ENCODE measurements at places on chromosomes 7 and 10. TPM values are rescaled to one million over a fixed set of nuclear protein-coding genes. Genes with fewer than 3 reads are reported as not detected.

DNA sequence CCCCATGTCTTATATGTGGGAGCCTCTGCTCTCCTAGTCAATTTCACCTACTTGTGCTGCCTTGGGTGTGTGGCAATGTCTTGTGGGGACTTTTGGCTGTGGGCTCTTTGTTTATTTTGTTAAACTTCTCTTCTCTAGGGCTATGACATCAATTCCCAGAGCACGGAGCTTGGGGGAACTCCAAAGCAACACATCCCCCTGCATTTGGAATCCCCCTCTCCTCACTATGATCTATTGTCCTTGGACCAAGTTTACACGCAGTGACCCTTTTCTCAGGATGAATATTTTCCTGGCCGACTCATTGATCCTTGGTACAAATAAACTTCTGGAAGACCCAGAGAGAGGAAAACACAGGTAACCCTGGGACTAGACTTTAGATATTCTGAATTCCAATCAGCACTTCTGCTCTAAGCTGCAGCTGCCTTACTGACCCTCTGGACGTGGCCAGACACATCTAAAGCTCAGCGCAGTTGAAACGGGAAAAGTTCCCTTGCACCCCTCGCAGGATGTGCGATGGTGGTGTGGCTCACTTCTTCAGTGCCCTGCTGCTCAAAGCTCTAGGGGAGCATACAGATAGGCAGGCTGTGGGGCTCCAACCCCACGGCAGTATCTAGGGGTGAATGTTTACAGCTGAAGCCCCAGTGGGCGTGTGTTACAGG is 110.8 kb downstream of the TMEM178B start:
- no peak for DNase-seq

- peak; percentile 18 for DNase-seq
These were observed 3.4 kb upstream of the SMARCD3 start for GRCh38 chr7:151251689-151252560.

DNA sequence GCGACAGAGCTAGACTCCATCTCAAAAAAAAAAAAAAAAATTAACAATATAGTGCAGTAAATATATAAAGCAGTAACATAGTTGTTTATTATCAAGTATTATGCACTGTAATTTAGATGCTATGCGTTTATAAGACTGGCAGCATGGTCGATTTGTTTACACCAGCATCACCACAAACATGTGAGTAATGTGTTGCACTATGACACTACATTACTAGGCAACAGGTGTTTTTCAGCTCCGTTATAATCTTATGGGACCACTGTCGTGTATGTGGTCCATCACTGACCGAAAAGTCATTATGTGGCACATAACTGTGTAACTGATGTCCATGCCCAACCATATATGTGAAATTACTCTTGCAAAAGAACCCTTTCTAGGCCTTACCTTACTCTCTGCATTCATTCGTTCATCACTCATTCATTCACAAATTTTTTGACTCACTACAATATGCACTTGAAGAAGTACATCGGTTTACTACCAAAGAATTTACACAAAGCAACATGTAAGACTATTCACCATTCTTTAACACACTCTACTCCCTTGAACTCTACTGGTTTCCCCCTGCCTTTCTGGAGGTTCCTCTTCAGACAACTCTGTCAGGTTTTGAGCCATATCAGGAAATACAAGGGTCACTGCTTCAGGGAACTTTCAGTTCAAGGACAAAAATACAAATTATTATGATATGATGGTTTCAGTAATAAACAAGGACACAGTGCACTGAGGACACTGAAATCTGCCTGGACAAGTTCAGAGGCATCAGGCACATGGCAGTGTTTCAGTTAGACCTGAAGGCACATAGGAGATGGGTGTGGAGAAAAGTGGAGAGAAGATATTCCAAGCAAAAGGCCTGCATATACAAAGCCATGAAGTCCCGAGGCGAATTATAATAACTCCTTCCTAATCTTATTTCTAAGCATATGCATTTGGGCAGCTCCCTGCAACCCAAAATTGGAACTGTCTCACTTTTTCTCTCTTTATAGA is 17.4 kb downstream of the ITGB1 start:
- no peak for DNase-seq

- DNase-seq, result no peak
These were observed 45.8 kb upstream of the SORBS1 start for GRCh38 chr10:95606922-95607321.

- no peak for DNase-seq
These were observed 27.7 kb downstream of the CUL1 start for GRCh38 chr7:148726385-148726784.

DNA sequence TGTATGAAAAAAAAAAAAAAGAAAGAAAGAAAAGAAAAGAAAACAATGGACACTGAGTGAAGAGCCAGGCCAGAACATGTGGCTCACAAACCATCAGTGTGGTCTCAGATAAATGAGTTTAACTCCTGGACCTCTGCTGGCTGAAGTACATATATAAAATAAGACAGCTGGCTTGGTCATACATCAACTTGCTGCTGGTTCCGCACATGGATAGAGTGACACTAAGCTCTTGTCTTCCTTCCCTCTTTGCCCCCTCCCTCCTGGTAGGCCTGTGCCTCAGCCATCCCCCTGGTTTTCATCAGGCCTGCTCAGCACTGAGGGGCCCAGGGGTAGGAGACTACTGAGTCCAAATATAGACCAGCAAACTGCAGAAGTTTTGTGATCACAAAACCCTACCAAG is 58.1 kb upstream of the DGKI start:
- no peak for DNase-seq

GRCh38 chr7:28618383-28618782 is 206.1 kb downstream of the CREB5 start:
- no peak for DNase-seq

DNA sequence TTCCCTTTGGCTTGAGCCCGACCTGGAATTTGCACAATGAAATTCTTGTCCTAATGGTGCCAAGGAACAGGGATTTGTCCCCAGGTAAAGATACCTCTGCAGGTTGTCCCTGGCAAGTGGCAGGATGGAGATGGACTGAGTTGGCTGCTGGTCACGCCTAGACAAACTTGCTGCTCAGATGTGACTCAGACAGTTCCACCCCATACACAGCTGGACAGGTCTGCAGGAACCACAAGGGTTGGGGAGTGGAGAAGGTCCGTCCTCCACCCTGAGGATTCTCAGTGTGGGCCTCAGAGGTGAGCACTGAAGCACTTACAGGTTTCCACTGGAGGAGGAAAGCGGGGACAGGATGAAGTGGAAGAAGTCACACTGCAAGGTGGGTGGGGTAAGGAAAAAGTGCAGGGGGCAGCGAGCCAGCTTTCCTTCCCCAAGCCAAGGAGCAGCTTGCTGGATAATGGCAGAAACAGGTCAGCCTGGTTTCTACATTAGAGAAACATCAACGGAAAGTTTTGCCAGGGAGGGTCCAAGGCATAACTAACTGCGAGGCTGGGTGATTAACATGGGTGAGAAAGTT is 20.5 kb downstream of the ITPRIP start:
- no peak for DNase-seq

GRCh38 chr10:5944389-5945189 is 32.8 kb downstream of the IL15RA start:
- DNase-seq, result no peak

- no peak for DNase-seq
These were observed 77.2 kb downstream of the KIAA1549 start for GRCh38 chr7:138903859-138904435.

GRCh38 chr10:103756277-103756869 is 99.0 kb downstream of the SH3PXD2A start:
- no peak for DNase-seq

DNA sequence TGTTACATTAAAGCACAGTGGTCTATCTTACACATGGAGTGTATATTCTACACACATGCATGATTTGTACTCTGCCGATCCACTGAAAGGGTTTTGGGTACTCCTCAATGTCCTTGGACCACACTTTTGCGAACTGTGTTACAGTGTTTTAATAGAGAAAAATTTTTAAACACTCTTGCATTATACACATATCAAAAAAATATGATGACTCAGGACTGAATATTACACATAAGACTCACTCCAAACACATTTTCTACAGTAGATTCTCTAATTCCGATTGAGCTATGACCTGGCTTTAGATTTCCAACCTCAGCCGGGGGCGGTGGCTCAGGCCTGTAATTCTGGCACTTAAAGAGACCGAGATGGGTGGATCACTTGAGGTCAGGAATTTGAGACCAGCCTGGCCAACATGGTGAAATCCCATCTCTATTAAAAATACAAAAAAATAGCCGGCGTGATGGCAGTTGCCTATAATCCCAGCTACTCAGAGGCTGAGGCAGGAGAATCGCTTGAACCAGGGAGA is 222.4 kb downstream of the CACNA2D1 start:
- DNase-seq, result no peak

- peak; percentile 26 for DNase-seq
These were observed 14.4 kb upstream of the AHCYL2 start for GRCh38 chr7:129210256-129210988.

DNA sequence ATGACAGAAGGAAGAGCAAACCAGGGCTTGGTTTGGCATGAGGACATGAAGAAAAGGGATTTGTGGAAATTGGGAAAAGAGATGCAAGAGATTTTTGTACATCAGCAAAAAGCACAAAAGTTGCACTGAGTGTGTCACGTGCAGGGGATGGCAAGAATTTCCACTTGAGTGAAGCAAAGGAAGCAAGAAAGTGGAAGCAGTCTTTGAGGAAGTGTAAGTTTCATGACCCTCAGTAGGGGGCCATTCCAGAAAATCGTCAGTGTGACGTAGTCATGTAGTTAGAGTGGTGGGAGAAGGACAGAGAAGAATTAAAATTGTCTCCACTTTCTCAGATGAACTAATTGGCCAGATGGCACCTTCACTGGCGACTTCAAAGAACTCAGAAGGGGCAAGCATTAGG is 123.3 kb upstream of the FZD1 start:
- DNase-seq, result no peak

DNA sequence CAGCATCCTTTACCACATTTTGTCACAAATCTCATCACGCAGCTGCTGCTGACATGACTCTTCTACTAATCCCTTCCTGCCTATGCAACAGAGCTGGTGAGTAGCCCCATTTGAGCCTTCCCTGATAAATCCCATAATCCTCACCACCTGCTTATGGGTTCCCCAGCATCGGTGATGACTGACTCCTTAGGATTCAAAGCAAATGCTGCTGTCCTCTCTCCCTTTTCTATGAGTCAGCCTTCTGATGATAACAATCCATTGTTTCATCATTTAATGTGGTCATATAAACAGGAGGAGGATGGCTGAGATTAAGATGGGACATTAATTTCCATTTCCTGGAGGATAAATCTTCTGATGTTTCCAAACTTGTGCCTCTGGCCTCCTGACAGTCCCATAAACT is 73.4 kb downstream of the SORCS1 start:
- no peak for DNase-seq

DNA sequence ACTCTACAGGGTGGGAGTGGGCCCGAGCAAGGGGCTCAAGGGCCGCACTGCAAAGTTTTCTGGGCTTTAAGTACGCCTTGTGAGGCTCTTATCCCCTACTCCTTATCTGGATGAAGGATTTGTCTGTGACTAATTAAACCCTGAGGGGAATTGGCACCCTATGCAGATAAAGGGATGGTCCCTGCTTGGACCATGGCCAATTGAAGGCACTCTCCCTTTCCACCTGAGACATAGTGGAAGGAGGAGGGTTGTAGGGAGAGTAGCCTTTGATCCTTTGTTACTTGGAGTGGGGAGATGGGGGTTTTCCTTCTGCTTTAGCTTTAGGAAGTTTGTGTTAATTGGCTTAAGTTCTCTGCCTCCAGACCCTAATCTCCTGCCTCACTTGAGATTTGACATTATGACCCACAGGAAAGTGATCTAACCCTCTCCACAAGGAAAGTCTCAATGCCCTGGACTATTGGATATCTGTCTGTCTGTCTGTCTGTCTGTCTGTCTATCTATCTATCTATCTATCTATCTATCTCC is 1158.8 kb upstream of the SORCS1 start:
- no peak for DNase-seq

GRCh38 chr7:69276011-69276729 is 322.1 kb upstream of the AUTS2 start:
- DNase-seq, result no peak

GRCh38 chr7:2094454-2095045 is 138.2 kb downstream of the MAD1L1 start:
- no peak for DNase-seq

DNA sequence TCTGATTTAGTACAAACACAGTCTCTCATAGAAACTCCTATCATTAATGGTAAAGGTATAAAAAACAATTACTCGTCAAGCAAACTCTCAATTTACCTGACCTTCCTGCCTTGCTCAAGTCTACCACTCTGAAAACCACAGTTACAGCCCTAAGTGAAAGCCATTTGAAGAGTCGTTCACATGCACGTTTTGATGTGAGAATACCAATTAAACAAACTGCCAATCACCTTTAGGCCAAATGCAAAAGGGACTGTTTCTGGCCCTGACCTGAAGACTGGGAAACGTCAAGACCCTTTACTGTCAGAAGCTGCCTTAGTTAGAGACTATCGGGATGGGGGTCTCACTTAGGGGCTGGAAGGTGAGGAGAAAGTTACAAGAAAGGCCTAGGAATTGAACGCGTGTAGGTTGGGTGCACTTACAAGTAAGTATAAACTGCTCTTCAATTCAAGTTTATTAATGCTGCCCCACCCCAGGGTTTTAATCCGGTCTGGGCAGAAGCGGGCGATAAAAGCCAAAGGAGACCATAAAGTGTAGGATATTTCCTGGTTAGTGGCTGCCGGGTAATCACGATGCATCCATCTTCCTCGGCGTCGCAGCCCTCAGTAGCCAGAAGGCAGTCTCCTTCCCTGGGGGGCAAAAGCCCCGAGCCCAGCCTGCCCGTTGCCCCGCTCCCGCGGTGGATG is 935 bp downstream of the TM9SF3 start:
- DNase-seq, result no peak

- DNase-seq, result no peak
These were observed 201.3 kb upstream of the TCERG1L start for GRCh38 chr10:131512852-131513251.

DNA sequence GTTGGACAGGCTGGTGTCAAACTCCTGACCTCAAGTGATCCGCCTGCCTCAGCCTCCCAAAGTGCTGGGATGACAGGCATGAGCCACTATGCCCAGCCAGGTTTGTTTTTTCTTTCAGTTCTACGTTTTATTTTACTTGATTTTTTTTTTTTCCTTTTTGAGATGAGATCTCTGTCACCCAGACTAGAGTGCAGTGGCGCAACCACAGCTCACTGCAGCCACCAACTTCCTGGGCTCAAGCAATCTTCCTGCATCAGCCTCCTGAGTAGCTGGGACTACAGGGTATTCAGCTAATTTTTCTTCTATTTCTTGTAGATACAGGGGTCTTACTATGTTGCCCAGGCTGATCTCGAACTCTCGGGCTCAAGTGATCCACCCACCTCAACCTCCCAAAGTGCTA is 24.3 kb downstream of the GDI2 start:
- peak; percentile 23 for DNase-seq

DNA sequence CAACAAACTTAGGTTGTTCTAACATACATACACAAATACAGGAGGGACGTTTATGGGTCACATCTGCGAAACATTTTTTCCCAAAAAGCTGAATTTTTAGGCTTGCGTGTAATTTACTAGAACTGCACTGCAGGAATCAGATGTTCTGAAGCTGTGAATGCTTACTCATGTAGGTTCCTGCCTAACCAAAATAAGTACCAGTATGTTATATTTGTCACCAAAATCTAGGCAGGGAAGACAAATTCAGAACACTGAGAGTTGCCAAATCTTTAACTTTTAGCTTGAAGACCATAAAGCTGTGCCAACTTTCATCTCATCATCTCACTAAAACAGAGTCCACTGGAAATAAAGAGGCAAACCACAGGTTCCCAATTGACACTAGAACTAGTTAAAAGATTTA is 5.7 kb downstream of the UBE2H start:
- DNase-seq, result no peak

The PHYH gene
- 11.3 TPM for total RNA-seq

The HMX2 gene
- total RNA-seq, result not detected

The HGF gene
- not detected for total RNA-seq

The PNLIPRP1 gene
- total RNA-seq, result not detected

The SBDS gene
- total RNA-seq, result 95.1 TPM

The GDF2 gene
- total RNA-seq, result not detected

The OR6V1 gene
- not detected for total RNA-seq
